Esophagus muscularis mucosa (tissue), 4 donors: ENCODE measurements at places on chromosomes 12 and 14. TPM values are rescaled to one million over a fixed set of nuclear protein-coding genes. Genes with fewer than 3 reads are reported as not detected.

DNA sequence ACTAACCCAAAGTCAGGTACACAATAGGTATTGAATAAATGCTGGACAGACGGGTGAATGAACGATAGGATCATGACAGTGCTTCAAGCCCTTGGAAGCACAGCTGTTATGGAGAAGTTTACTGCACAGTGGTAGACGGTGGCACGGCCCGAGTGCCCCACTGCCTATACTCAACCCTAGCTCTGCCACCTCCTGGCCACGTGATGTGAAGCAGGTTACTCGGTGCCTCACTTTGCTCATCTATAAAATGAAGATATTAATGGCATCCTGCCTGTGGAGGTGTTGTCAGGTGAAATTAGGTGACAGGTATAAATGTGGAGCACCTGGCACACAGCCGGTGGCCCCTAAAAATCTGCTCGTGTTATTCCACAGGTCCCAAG is 5.8 kb downstream of the ASB2 start:
- peaks cover 90% of the 10 kb centered on the region for H3K4me1 ChIP-seq
- H3K27me3 ChIP-seq = no peaks in the 10 kb centered on the region
- peak overlapping the region; percentile 92 for H3K27ac ChIP-seq
- peak overlapping the region; percentile 44 for H3K4me3 ChIP-seq
- no peak for DNase-seq

DNA sequence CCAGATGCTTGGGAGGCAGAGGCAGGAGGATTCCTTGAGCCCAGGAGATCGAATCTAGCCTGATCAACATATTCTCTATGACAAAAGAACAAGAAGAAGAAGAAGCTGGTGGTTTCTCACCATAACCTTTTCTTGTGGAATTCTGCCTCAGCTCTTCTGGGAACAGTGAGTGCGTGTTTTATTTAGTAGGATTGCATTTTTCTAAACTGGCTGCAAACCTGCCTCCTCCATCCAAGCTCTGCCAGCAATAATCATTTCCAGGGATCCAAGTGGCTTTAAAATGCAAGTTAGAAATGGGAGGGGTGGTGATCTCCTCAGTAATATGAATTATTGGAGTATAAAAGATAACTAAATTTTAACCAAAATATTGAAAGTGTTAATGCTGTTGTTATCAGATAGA is 46.1 kb upstream of the MMP17 start:
- H3K36me3 ChIP-seq = peaks cover 82% of the 10 kb centered on the region
- H3K27ac ChIP-seq = no peak overlapping the region
- H3K4me3 ChIP-seq = no peak overlapping the region
- no peaks in the 10 kb centered on the region for H3K27me3 ChIP-seq

The CLEC4D gene
- total RNA-seq = not detected

GRCh38 chr12:79448816-79449215 is 241.9 kb downstream of the PAWR start:
- no peak overlapping the region for H3K4me3 ChIP-seq
- no peaks in the 10 kb centered on the region for H3K36me3 ChIP-seq
- H3K27me3 ChIP-seq = no peaks in the 10 kb centered on the region
- H3K4me1 ChIP-seq = peaks cover 2% of the 10 kb centered on the region
- H3K27ac ChIP-seq = no peak overlapping the region
- DNase-seq = no peak

DNA sequence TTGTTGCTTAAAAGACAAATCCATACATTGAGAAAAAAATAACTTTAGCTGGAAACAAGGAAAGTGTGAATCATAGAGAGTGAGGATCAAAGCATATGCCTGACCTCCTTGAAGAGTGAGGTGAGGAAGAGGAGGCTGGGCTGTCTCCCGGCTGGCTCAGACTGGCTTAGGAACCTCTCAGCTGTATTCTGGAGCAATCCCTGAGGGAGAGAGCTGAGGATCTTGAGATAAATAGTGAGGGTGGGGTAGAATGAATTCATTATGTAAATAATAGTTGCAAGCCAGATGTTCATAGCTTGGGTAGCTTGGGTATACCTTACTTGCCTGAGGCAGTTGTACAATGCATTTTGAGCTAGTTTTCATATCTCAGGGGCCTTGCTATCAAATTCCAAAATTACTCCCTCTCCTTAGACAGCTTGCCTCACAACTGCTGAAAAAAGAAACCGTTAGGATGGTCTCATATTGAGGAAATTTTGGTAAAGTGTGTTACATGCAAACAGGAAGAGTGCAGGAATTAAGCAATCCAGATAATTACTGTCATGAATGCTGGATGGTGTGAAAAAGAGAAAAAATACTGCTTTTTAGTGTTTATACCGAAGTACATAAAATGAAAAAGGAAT is 30.5 kb upstream of the SLC15A5 start:
- no peaks in the 10 kb centered on the region for H3K27me3 ChIP-seq
- no peak for DNase-seq
- no peaks in the 10 kb centered on the region for H3K4me1 ChIP-seq
- no peak overlapping the region for H3K4me3 ChIP-seq
- H3K36me3 ChIP-seq = no peaks in the 10 kb centered on the region
- H3K27ac ChIP-seq = no peak overlapping the region

DNA sequence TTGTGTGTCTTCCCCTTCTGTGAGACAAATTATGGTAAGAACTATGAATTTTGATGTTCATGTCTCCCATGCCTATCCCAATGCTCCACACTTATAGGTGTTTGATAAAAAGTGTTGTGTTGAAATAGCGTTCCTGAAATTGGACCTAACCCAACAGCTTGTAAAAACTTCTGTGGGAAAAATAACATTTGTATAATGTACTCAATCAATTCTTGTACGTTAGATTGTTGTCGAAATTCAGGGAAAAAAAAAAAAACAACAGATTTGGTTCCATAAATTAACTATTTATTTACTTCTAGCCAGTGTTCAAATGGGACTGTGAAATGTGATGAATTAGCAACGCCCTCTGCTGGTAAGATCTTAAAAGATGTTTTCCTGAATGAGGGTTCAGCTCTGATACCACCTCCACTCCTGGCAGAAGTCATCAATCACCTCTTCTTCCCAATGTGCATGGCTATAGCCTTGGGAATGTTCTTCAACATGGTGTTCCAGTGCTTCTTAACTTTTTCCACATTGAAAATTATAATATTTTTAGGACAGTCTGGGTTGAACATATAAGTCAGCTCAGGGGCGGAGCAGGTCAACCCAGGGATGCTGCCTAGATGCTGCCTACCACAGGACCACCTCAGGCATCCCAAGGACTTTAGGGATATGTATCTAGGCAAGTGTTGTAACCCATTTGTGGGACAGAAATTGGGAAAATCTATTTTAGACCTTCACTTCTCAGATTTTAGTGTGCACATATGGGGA is 170.6 kb downstream of the OTOGL start:
- no peak for DNase-seq
- H3K27me3 ChIP-seq = no peaks in the 10 kb centered on the region
- peaks cover 22% of the 10 kb centered on the region for H3K4me1 ChIP-seq
- no peak overlapping the region for H3K27ac ChIP-seq
- no peak overlapping the region for H3K4me3 ChIP-seq

The DDN gene
- not detected for total RNA-seq

The SLC38A2 gene
- 177 TPM for total RNA-seq

DNA sequence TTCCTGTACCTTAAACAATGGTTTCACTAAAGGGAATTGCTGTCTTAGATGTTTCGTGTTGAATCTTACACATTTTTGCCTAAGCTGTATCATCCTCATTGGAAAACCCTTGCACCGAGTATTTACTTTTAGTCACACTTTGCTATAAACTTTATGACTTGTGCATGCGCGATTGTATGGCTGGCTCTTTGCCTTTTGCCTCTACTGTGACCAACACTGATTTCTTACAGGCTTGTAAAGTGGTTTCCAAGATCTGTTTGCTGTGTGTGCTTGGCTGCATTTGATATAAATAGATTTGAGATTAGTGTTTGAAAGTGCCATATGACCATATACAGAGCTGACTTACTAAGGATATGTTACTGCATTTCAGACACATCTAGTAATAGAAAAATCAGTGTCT is 40.5 kb downstream of the RASSF3 start:
- H3K4me3 ChIP-seq = no peak overlapping the region
- no peaks in the 10 kb centered on the region for H3K27me3 ChIP-seq
- peak overlapping the region; percentile 47 for H3K27ac ChIP-seq
- peaks cover 76% of the 10 kb centered on the region for H3K4me1 ChIP-seq

The SYNDIG1L gene
- 0.29 TPM for total RNA-seq

DNA sequence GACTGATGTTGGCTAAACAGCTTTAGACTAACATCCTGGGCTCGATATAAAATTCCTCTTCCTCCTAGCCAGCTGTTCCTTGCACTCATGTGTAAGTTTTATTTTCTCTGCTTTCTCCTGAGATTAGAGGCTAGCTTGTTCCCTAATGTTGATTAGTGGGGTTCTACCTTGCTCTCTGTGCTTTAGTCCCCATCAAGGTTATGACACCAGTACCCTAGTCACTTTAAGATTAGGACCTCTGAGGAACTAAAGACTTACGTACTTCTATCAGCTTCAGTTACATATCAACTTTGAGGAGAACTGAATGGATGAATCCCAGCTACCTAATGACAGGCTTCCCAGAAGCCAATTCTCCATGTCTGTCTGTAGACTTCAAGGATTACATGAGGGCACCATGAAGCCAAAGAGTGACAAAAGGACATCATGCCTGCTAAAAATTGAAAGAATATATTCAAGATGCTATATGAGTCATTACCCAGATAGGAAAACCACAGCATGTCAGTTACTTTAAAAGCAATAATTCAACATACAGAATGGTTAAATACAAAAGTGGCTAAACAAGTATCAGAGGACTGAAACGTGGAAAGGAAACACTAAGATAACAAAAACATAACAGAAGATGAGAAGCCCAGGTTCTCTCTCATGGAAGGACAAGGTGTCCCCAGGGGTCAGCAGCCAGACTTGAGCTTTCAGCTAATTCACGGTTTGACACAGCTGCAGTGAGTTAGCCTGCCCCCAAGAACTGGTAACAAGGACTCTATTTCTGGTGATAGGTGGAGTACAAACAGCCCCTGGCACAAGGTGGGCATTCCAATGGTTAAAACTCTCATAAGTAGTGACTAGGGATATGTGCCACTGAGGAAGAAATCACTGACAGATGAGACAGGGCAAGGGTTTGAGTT is 20.4 kb downstream of the ADAM20 start:
- no peaks in the 10 kb centered on the region for H3K4me1 ChIP-seq
- H3K36me3 ChIP-seq = peaks cover 9% of the 10 kb centered on the region
- DNase-seq = no peak

DNA sequence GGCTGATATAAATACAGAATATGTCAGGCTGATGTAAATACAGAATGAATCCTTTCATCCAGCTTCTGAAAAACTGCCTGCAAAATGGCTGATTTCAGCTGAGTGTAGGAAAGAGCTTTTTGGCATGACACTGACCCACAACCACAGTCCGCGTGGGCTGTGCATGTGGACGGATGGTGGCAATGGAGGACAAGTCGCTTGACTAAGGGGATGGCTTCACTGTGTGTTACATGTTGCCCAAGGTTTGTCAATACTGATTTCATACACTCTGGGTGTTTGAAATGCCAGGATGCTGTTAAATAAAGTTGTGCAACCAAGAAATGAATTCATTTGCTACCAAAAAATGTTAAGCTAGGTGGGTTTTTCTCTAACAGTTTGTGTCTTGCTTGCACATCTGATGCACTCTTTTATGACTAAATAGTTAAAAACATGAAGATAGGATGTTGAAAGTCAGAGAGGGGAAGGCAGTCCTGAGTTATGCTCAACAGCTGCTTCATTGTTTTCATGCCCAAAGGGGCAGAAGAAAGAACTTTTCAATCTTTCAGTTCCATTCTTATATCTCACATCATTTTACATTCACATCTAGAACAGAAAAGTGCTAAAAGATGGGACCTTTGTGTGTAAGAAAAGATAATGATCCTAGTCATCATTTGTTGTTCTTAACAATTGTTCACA is 36.5 kb upstream of the OVCH1 start:
- H3K4me3 ChIP-seq = no peak overlapping the region
- no peak overlapping the region for H3K27ac ChIP-seq
- peaks cover 7% of the 10 kb centered on the region for H3K4me1 ChIP-seq
- DNase-seq = no peak
- peaks cover 24% of the 10 kb centered on the region for H3K36me3 ChIP-seq

The FGF23 gene
- not detected for total RNA-seq

The OR9K2 gene
- not detected for total RNA-seq

GRCh38 chr12:11651785-11652184 is 2.3 kb downstream of the ETV6 start:
- H3K27me3 ChIP-seq = no peaks in the 10 kb centered on the region
- peaks cover 43% of the 10 kb centered on the region for H3K4me1 ChIP-seq
- H3K4me3 ChIP-seq = peak overlapping the region; percentile 83
- H3K27ac ChIP-seq = peak overlapping the region; percentile 98
- no peaks in the 10 kb centered on the region for H3K36me3 ChIP-seq

- H3K27ac ChIP-seq = peak overlapping the region; percentile 10
- H3K27me3 ChIP-seq = no peaks in the 10 kb centered on the region
- H3K4me3 ChIP-seq = no peak overlapping the region
- peaks cover 86% of the 10 kb centered on the region for H3K4me1 ChIP-seq
- peaks cover 4% of the 10 kb centered on the region for H3K36me3 ChIP-seq
- no peak for DNase-seq
Measured at GRCh38 chr12:108819920-108820706, 37.3 kb downstream of the SSH1 start.

- peaks cover 97% of the 10 kb centered on the region for H3K4me1 ChIP-seq
- peak overlapping the region; percentile 90 for H3K27ac ChIP-seq
- no peak overlapping the region for H3K4me3 ChIP-seq
- DNase-seq = no peak
Measured at GRCh38 chr12:109163167-109163566, 46.8 kb downstream of the ACACB start.

The SDSL gene
- 5.6 TPM for total RNA-seq

GRCh38 chr12:19946550-19946949 is 421.8 kb upstream of the PDE3A start:
- peaks cover 8% of the 10 kb centered on the region for H3K4me1 ChIP-seq
- H3K36me3 ChIP-seq = no peaks in the 10 kb centered on the region
- DNase-seq = no peak
- H3K27me3 ChIP-seq = no peaks in the 10 kb centered on the region
- no peak overlapping the region for H3K27ac ChIP-seq
- H3K4me3 ChIP-seq = no peak overlapping the region

DNA sequence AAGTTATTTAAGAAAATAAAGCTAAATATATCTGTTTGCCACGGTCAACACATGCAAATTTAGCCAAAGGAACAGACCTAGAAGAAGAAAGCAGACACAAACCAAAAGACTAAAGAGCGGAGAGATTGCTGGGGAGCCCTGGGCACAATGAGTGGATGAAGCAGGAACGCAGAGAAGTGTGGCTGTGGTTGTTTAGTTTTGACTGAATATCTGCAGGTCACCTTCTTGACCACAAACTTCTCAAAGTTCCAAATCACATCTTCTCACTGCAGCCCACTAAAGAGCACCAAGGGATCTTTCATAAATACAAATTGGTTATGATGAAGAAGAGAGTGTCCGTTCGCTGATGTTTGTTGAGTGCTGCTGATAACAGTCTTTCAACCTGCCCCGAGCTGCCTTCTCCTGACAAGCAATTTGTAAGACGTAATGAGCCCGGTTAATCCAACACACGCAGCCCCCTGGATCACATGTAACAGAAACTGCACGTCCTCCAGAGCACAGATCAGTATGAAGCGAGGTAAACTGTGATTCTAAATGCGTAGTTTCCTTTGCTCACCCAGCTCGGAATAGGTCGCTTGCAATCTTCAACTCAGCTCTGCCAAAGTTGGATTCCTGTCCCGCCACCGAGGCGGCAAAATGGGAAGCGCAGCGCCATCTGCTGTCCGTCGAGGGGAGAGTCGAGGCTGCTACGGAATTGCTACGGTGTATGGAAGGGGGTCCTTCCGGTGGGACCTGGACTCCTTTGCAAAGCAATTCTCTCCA is 120.8 kb downstream of the GXYLT1 start:
- no peaks in the 10 kb centered on the region for H3K27me3 ChIP-seq
- peak overlapping the region; percentile 44 for H3K4me3 ChIP-seq
- H3K36me3 ChIP-seq = no peaks in the 10 kb centered on the region
- DNase-seq = peak; percentile 92
- H3K27ac ChIP-seq = no peak overlapping the region

The CCDC175 gene
- not detected for total RNA-seq

- no peak overlapping the region for H3K4me3 ChIP-seq
- H3K4me1 ChIP-seq = no peaks in the 10 kb centered on the region
- no peak overlapping the region for H3K27ac ChIP-seq
- no peaks in the 10 kb centered on the region for H3K27me3 ChIP-seq
Measured at GRCh38 chr12:51442324-51442723, 17.7 kb downstream of the SLC4A8 start.
